SK-N-DZ (cell line): ENCODE measurements at places on chromosomes 7 and 10.

DNA sequence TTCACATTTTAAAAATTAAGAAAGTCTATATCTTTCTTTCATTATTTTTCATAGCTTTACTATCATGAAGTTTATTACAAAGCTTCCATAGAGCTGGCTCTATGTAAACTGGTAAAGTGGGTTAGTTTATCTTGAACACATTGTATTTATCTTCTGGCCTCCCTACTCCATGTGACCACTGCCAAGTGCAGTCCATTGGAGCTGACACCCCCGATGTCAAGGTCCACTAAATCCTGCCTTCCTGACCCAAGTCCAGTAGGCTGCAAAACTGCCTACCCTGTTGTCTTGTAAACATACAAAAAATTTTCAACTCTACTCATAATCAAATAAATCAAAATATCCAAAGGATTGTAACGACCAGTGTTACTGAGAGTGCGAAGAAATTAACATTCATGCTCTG, 10.2 kb downstream of the DNAJC12 start:
- DNase-seq, result no peak

DNA sequence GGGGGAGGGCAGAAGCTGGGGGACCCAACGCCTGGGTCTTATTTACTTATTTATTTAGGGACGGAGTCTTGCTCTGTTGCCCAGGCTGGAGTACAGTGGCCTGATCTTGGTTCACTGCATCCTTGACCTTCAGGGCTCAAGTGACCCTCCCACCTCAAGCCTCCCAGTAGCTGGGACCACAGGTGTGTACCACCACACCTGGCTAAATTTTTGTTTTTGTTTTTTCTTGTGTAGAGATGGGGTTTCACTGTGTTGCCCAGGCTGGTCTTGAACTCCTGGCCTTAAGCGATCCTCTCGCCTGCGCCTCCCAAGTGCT, 1.7 kb upstream of the MOGAT3 start:
- no peak for DNase-seq

- DNase-seq, result no peak
Measured at GRCh38 chr10:50592961-50593418, 30.8 kb downstream of the SGMS1 start.

DNA sequence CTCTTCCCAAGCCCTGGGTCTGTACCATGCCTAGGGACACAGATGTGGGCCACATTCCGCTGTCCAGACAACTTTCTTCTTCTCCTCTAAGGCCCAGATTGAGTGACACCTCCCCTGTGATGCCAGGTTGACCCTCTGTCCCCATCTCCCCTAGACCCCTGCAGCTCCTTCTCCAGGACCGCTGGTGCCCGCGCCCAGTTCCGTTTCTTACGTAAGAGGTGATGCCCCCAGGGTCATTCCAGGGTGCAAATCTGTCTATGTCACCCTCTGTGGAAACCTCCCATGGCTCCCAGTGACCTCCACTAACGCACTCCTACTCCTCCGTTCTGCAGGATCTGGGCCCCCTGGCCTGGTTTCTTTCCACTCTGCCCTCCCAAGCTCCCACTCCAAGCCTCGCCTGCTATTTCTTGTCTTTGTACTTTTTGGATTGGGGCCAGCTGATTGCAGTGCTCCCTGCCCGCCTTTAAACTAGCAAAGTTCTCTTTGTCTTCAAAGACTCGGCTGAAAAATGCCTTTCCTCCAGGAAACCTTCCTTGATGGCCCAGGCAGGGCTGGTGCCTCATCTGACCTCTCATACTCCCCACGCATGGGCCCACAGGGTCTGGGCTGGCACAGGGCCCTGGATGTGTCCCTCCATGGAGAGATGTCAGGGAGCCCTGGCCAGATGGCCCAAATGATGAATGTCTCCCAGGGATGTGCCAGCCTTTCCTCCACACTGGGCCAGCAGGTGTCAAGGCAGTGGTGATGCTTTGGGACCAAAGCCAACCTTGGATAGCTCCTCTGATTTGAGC, 21.3 kb upstream of the ELN start:
- DNase-seq, result no peak

GRCh38 chr10:104297697-104298660, 29.0 kb downstream of the GSTO2 start:
- DNase-seq, result no peak

- DNase-seq, result no peak
Measured at GRCh38 chr10:122544493-122544892, 16.1 kb upstream of the DMBT1 start.

- DNase-seq, result no peak
Measured at GRCh38 chr10:113030453-113030852, 80.4 kb downstream of the TCF7L2 start.

DNA sequence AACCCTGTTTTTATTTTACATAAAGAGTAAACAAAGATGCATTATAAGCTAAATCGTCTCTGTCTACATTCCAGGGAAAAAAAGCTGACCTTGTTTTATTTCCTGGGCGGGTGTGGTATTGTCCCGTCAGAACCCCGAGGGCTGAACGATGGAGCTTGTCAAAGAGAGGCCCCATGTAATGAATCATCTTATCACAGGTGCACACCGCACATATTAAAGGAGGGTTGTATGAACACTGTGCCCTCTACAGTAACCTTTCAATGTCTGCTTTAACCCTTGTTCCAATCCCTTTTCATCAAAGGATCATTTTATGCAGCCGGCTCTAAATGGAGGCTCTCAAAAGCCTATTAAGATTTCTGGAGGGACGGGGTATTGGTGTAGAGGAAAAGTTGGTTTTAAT, 158.5 kb upstream of the YAE1 start:
- DNase-seq, result no peak

DNA sequence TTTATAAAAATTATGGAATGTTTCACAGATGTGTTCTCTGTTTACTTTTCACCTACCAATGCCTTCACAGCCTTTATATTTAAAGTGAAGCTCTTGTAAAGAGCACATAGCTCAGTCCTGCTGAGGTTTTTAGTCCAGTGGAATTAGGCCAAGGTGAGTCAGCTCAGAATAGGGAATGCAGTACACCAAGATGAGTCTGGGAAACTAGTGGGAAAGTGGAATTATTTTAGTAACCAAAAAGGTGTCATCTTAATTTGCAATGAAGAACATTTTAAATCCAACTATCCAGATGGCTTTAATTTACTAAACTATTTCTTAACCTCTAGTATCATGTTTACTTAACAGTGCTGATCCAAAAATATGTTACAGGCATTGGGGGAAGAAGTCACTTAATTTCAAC, 236.3 kb upstream of the CTBP2 start:
- no peak for DNase-seq

GRCh38 chr10:60299961-60300883, 89.5 kb downstream of the ANK3 start:
- DNase-seq, result no peak

DNA sequence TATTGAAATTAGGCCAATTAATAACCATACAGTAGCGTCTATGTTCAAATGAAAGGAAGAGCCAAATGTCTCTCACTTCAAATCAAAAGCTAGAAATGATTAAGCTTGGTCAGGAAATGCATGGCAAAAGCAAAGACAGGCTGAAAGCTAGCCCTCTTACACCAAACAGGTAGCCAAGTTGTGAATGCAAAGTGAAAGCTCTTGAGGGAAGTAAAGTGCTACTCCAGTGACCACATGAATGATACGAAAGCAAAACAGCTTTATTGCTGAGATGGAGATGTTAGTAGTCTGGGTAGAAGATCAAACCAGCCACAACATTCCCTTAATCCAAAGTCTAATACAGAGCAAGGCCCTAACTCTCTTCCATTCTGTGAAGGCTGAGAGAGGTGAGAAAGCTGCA, 123.8 kb downstream of the TEX36 start:
- DNase-seq, result no peak
